ENCODE measurements at places on chromosomes 11 and 22.

GRCh38 chr11:2525166-2525861 is 80.5 kb downstream of the KCNQ1 start:
- no peak for DNase-seq

GRCh38 chr11:110505528-110506284 is 76.0 kb downstream of the FDX1 start:
- DNase-seq = no peak

DNA sequence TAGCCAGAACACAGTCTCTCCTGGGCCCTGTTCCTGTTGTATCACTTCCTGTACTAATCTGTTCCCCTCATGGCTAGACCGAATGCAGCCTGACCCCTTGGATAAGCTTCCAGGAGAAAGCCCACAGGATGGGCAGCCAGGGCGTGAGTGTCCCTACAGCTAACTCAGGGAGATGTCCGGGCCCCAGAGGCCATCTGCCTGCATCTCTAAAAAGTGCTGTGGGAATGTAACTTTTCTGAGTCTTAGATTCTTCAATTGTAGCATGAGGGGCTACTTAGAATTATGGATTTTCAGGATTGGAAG is 7.7 kb upstream of the MALAT1 start:
- DNase-seq = no peak

DNA sequence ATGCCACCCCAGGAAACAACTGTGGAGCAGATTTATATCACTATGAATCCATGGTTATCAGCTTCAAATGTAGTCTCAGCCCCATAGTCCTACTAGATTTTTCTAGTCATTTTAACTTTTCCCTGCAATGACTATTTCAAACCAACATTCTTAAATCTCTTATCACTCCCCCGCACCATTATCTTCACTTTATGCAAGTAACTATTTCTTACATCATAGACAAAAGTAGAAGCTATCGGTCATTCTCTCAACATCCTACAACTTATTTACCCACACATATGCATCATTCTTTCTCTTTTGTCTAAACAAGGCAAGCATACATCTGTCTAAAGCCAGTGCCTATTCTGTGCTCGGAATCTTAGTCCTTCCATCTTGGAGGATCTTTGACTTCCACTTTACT is 4.4 kb downstream of the TIMM10B start:
- no peak for DNase-seq

DNA sequence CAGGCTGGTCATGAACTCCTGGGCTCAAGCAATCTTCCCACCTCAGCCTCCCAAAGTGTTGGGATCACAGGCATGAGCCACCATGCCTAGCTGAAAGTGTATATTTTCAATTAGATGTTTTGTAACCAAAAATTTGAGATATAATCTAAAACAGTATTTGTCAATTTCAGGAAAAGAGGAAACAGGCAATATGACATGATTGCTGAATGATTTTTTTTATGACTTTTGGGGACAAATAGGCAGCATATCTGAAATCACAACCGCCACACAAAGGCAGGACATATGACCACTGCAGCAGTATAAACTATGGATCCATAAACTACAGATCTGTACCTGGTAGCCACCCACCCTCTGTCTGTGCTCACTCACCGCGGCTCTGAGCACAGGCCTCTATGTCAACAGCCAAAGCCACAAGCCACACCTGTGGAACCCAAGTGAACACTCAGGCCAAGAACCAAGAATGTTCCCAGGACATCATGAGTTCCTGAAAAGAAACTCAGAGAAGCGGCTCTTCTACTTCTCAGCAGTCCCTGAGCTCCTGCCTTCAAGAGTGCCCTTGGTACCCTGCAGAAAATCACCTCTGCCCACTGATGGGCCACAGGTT is 22.5 kb downstream of the PISD start:
- DNase-seq = peak; percentile 40

- DNase-seq = no peak
These were observed 5.2 kb upstream of the DNAJB7 start for GRCh38 chr22:40867109-40867508.

DNA sequence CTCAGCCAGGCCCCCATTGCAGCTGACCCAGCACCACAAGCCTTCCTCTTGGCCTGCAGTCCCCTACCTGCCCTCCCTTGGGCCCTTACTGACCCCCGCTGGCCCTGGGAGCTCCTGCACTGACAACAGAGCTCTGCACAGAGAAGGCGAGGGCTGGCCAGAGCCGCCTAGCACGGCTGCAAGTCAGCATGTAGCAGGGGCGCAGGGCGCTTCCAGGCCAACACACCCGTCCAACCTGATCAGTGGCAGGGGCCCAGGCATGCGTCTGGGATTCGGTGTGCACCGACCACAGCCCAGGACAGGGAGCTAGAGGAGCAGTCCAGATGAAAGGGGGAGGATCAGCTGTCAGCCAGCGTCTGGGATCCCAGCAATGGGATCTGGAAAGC is 7.6 kb downstream of the WNT7B start:
- no peak for DNase-seq

DNA sequence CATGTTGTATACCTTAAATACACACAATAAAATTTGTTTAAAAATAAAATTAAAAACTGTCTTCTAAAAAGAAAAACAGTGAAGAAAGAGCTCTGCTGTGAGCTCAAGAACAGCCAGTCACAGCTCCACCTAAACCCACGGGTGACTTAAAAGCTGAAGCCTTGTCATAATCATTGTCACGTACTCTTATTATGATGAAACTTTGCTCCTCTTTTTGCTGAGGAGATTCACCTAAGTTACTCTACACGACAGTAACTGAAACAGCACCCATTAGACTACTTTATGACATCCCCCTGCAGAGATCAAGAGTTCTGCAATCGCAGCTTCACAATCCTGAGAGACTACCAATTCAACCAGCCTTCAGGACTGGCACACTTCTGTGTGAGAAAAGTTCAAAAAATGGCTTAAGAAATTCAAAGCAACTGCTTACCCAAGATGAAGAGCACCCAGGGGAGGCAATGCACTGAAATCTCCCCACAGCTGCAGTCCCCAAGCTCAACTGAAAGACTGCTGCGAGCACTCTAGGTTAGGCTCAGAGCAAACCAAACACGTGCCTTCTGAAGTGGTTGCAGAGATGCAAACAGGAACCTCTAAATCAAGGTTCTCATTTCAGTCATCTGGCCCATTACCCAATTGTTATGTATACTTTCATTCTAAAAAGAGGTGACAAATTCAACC is at the start of gene JAML:
JAML (minus strand) TSS at position 501 of the 678 bp plus-strand sequence. CDS start 10,145 bp downstream, outside the sequence.
- DNase-seq = peak; percentile 71

GRCh38 chr22:44288913-44289312 is 23.8 kb downstream of the SHISAL1 start:
- no peak for DNase-seq

DNA sequence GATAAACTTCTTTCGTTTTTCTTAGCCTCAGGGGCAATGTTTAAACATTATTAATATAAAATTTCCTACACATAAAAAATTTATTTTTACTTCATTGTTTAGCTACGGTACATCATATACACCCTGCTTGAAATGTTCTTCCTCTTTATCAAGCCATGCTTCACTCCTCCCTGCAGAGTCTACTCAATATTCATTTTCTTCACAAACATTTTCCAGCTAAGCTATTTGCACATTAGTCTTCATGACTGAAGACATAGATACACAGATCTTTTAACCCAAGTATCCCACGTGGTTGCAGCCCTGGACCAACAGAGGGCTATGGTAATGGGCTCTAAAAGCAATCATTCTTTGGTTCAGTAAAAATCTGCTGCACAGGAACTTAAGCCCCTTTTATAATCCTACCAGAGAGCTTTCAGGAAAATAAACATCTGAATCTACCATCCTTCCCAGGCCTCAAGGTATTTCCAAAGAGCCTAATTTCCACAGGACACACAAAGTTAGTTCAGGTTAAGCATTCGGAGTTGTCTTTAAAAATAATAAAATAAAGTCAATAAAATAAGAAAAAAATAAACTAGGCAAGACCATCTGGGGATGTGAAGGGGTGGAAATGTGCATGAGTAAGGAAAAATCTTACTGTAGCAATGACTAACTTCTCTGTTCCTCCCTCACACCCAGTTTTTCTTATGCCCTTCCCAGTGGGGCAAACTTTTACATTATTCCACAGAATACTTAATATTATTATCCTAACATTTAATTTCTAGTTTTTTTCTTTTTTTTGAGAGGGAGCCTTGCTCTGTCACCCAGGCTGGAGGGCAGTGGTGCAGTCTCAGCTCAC is 21.6 kb upstream of the OR6X1 start:
- no peak for DNase-seq

- no peak for DNase-seq
These were observed 48.7 kb downstream of the C11orf58 start for GRCh38 chr11:16787035-16787742.

DNA sequence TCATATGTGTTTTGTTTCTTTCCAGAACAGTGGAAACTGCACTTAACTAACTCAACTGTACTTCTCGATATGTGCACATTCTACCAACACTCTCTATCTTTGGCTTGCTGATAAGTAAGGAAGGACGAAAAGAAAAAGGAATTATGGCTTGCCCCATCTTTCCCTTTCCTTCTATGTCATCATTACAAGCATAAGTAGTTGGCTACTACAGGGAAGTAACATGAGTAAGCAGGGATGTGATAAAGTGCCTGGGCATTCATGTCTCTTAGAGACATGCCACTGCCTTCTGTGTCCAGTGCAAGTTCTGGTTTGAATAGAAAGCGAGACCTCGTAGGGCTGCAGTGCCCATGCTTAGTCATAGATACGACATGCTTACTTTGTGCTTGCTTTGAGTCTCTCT is 342.5 kb downstream of the ETS1 start:
- no peak for DNase-seq

GRCh38 chr11:103887001-103887658 is 149.3 kb upstream of the DDI1 start:
- no peak for DNase-seq

DNA sequence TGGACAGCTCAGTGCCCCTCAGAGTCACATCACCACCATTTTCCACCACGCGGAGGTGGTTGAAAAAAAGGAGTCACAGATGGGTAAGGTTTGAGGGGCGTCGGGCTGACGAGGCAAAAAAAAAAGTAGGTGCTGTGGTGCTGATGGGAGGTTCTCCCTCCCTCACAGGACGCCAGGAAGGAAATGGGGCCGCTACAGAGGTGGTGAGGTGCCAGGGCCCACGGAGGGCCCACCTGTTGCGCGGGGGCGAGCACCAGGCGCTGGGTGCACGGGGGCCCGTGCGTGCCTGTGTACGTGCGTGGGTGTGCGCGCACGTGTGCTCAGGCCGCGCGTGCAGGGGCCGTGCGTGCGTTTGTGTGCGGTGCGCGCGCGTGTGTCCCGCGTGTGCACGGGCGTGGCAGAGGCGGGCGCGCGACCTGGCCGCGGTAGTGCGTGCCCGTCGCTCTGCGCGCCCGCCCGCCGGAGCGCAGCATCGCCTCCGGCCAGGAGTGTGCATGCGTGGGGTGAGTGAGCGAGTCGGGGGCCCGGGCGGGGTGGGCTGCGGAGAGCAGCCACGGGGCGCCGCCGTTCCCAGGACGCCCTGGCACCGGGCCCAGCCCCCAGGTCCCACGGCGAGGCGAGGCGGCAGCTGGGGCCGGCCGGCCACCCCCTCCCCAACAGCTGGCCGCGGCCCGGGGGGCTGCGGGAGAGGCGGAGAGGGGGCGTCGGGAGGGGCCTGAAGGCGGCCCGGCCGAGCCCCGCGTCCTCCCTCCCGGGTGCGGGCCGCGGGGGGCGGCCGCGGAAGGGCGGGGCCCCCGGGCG is 2.8 kb downstream of the PDGFB start:
- DNase-seq = no peak

DNA sequence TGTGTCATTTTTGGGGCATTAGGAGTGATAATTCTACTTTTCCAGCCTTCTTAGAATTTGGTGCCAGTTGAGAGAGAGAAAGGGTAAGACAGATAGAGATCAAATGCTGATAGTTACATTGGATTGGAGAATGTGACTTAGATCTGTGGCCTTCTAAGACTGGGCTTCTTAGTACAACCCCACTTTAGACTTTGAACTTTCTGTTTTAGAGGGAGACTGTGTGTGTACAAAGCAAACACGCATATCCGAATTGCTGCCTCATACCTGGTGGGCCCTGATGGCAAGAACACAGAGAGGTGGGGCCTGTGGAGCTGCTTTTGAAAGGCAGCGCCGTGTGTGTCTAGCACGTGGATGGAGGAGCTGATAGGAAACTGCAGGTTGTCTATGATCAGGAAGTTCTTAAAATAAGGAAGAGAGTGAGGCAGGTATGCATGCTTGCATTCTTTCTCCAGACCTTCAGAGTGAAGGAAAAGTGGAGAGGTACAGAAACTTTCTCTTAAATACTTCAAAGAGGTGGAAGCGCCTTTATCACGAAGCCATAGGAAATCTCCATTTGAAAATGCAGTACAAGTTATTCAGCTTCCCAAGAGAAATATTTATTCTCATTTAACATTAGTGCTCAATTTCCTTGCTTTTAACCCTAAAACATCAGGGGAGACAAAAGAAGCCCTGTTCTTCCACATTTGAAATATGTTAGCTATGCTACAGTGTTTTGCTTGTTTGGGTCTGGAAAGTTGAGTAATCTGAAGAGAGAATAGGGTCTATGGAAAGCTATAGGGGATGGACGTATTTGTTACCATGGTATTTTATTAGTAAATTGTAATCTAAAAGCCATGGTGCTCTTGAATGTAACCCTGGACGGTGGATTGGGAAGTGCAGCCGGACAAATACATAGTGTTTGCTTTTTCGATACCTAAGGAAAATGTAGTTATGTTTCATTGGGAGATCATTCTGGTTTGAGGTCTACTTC is 13.7 kb downstream of the PDHX start:
- no peak for DNase-seq

DNA sequence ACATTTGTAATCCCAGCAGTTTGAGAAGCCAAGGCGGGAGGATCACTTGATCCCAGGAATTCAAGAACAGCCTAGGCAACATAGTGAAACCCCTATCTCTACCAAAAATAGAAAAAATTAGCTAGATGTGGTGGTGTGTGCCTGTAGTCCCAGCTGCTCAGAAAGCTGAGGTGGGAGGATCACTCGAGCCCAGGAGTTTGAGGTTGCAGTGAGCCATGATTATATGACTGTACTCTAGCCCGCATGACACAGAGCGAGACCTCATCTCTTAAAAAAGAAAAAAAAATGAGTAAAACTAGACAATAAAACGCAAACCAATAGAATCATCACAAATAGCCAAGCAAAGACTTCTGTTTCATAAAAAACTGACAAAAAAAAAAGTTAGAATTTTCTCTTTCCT is 21.8 kb downstream of the NUCB2 start:
- peak; percentile 67 for DNase-seq

GRCh38 chr11:8287703-8288102 is 24.0 kb upstream of the LMO1 start:
- no peak for DNase-seq

DNA sequence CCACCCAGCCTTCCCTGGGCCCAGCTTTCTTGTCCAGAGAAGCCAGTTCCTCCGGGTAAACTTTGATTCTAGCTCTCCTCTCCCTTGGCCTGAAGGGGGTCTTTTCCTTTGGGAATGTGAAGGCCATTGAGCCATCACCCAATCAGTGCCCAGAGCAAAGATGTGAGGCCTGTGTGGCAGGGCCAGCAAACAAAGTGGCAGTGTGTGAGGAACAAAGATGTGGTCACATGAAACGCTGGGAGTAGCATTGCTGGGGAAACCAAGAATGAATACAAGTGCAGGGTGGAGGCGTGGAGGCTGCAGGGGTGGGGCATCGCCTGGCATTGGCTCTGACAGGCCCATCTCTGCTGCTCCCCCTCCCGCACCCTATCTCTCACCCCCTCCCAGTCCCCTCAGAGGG is 91.9 kb upstream of the BID start:
- DNase-seq = no peak
